ENCODE measurements at places on chromosomes 6 and 20. TPM values are rescaled to one million over a fixed set of nuclear protein-coding genes. Genes with fewer than 3 reads are reported as not detected.

PPP1R10 gene
- 49.0 TPM for total RNA-seq

SEMG1 gene
- not detected for total RNA-seq

PDE10A gene
- 27.4 TPM for total RNA-seq

NT5DC1 gene
- 26.0 TPM for total RNA-seq

HLA-DMA gene
- total RNA-seq, result 3.3 TPM

APCDD1L gene
- total RNA-seq, result 0.11 TPM

ENTPD6 gene
- total RNA-seq, result 191 TPM

SIRPD gene
- not detected for total RNA-seq

AKAP7 gene
- total RNA-seq, result 3.3 TPM

BNIP5 gene
- total RNA-seq, result 0.04 TPM

GPX5 gene
- not detected for total RNA-seq

CNKSR3 gene
- 13.0 TPM for total RNA-seq

TOMM6 gene
- 321 TPM for total RNA-seq

DEFB132 gene
- not detected for total RNA-seq

LY86 gene
- total RNA-seq, result not detected

FNDC11 gene
- total RNA-seq, result 0.14 TPM

ACSS1 gene
- total RNA-seq, result 17.6 TPM

BPIFB2 gene
- not detected for total RNA-seq

SCGN gene
- total RNA-seq, result 0.20 TPM

Data from A549 treated with dexamethasone at 1 μM for 4 hours (cell line).